ENCODE measurements at places on chromosomes 12 and 14.

GRCh38 chr14:78071016-78071549 is 99.1 kb upstream of the NRXN3 start:
- DNase-seq: no peak

GRCh38 chr12:132018193-132018916 is 68.6 kb downstream of the EP400 start:
- DNase-seq: no peak

DNA sequence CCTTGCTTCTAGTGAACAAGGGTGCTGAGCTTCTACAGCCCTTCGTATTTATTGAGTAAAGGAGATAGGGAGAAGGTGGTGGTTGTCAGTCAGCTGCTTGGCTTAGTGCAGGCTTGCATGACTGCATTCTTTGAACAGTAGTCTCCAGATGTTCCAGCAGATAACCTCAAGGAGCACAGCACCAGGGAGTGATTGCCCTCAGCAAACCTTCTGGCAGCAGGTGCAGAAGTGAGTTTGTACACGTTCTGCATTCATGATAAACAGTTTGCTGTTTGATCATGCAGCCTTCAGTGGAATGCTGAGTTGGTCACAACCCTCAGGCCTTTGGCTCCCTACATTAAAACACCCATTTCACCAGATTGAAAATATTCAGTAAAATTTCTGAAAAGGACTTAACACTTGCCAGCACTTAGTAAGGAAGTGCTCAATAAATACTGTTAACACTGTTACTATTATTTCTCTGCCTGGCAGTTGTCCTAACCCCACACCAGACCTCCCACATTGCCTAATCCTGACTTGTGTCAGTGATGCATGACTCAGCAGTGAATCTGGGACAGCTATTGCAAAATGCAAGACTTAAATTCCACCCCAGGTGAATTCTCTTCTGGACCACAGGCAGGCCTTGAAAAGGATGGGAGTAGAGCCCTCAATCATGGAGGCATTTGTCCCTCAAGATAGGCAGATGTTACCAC is 18.9 kb upstream of the CARMIL3 start:
- no peak for DNase-seq

DNA sequence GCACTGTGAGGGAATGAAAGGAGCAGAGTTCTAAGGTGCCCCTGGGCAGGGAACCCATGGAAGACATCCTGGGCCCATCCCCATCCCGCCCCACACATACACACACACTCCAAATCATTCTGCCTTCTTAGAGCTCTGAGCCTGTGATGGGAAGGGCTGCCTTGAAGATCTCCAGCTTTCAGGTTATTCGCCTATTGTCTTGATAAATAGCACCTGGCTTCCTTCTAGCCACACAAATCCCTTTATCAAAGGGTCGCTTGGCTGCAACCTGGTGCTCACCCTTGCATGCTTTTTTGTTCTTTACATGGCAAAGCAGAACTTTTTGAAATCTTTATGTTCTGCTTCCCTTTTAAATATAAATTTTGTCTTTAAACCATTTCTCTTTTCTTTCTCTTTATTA is 112.2 kb upstream of the TMTC1 start:
- DNase-seq: no peak

DNA sequence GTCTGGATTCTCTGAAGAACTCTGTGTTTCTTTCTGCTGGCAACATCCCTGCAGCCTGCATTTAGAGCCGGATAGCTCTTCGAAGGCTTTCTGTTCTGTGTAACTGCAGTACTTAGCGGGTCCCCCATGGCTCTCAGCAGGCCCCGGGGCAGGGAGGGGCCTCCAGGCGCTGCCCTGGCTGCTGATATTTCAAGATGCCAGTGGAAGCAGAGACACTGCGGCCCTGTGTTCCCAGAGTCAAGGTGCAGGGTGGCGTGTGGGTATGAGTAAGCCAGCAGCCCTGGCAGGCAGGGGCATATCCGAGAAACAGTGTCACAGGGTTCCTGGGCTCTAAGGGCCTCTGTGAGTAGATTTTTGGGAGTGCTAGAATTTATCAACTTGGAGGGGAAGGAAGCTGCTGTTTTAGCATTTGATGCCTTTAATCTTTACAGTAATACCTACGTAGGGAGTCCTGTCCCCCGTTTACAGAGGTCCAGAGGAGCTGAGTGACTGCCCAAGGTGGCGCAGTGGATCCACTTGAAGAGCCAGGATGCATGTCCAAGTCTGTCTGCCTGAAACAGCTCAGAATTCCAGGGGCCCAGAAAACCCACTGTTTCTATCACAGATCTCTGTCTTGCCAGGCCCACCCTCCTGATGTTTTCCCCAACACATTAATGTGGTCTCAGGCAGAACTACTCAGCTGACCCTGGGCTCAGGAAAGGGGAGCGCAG is 16.2 kb downstream of the ESRRB start:
- no peak for DNase-seq

- DNase-seq: no peak
These were observed 40.7 kb downstream of the C12orf50 start for GRCh38 chr12:87988534-87988933.

GRCh38 chr12:26555139-26555538 is 277.9 kb downstream of the ITPR2 start:
- DNase-seq: no peak

DNA sequence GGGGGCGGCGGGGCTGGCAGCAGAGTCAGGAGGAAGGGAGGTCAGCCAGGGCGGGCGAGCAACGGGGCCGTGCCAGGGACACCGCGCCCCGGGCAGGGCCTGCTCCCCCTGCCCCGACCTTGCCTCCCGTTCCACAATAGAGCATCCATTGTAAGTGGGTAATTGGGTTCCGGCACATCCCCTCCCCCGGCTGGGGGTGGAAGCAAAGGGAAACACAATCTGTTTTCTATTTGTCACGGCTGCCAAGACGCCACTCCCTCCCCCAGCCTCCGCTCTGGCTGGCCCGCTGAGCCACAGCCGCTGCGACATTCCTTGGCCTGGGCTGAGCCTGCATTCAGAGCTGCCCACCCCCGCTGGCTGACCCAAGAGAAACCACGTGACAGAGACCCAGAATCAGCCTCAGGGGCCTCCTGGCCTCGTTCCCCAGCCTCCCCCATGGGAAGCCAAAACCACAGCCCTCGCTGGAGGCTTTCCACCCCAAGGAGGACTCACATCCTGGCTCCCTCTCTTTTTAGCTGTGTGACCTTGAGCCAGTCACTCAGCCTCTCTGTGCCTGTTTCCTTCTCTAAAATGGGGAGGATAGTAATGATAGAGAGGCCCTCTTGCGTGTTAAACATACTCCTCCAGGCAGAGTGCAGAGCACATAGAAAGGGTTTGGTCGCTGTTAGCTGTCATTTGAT is 117.6 kb downstream of the SCARB1 start:
- DNase-seq: no peak

DNA sequence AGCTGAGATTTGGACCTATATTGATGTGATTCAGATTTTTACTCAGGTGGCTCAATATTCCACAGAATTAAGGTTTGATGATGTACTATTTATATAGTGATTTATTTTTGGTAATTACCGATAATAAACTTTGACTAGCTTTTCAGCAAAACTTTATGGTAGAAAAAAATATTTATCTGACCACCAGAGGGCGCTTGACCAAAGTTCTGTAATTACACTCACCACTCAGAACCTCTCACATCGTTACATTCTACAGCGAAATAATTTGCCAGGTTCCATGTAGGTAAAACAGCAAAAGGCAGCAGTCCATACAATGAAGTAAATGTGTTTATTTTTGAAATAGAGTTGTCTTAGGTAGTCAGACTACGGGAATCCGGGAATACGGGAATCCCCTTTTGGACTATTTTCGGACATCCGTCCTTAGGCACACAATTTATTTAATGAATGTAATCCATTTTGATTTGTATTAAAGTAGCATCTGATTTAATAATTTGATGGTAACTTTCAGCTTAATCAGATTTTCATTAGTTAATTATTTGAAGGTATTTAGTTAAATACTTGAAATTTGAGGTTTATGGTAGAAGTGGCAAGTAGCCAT is 143.0 kb upstream of the DDHD1 start:
- no peak for DNase-seq

DNA sequence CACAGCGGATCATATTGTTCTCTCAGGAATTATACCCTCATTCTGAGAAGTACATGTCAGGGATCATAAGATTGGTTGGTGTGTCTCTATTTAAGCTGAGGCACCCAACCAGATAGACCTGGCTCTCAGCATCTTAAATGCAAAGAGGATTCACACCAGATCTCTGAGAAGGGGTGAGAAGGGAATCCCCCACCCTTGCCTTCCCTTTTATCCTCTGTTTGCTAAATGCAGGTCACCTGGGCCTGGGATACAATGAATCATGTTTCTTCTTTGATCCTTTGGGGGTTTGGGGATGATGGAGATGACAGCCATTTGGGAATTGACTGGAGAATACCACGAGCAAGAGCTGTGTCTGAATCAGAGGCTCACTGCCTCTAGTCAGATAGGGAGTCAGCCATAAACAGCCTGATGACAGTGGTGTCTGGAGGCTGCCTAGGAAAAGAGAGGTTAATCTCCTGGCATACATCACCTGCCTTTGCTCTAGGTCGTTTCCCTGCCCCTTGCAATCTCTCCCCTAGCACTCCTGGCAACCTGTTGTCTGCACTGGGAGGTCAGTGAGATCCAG is 11.2 kb upstream of the PDE1B start:
- no peak for DNase-seq

DNA sequence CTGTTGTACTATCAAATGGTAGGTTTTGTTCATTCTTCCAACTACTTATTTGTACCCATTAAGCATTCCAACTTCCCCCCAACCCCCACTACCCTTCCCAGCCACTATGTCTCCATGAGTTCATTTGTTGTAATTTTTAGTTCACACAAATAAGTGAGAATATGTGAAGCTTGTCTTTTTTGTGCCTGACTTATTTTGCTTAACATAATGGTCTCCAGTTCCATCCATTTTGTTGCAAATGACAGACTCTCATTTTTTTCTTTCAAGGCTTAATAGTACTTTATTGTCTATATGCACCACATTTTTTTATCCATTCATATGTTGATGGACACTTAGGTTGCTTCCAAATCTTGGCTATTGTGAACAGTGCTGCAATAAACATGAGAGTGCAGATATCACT is 86.2 kb downstream of the ALG10B start:
- no peak for DNase-seq

DNA sequence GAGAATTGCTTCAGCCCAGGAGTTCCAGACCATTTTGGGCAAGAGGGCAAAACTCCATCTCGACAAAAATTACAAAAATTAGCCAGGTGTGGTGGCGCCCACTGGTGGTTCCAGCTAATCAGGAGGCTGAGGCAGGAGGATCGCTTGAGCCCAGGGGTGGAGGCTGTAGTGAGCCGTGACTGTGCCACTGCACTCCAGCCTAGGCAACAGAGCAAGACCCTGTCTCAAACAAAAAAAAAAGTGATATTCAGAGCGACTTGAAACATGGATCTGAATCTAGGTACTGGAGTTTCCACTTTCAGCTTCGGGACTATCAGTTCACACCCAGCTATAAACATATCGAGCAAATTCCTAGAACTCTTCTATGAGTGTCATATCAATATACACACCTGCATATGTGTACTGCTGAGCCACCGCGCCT is 16.3 kb upstream of the RNF34 start:
- no peak for DNase-seq

DNA sequence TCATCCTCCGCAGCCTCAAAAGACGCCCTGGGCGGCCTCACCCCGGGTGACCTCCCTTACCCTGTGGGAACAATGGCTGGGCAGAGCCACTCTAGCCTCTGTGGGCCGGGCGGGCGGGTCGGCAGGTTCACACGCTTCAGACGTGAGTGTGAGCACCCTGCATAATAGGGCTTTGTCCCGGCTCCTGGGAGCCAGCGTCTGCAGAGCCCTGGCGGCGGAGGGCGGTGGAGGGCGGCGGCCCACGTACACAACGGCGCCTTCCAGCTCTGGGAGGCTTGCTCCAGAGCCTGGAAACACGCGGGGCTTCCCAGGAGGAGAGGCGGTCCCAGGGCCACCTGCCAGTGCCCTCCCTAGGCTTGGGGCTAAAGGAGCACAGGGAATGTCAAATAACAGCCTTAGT is 205.6 kb downstream of the BCL11B start:
- no peak for DNase-seq

DNA sequence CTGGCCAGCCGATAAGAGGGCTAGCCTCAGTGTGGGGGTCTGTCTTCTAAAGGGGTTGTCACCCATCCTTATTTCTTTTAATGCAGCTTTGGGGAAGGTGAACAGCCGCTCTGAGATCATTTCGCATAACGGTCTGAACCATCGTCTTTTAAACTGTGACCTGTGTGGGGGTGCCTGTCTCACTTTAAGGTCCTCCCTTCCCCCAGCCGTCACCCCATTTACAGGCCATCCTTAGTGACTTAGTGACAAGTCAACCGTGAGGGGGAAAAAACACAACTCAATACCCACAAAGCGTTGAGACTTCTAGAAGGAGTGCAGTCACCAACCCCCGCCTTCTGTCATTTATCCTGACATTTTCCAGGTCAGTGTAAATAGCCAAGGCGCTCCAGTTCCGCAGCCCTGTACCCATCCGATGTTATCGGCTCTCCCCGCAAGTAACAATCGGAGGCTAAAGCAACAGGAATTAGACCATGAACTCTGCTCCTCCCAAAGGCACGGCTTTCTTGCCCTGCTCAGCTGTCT is 505 bp upstream of the DENND5B start:
- no peak for DNase-seq
